ENCODE measurements at places on chromosomes 12 and 14.

DNA sequence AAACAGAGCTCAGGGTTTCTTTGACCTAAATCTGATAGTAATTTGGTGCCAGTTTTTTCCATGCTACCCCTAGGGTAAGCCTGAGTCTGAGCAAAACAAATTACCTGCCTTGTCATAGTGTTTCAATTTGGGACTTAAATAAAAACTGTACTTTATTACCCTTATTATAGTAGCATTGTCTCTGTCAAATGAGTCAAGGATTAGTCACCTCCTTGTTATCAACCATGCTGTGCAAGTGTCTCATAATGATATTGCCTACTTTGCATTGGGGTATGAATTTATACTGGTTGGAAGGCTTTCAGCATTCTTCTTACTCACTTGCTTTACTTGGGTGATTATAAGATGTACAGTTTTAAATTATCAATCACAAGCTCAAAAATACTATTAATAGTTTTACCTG, 380.0 kb downstream of the LRFN5 start:
- DNase-seq: no peak

DNA sequence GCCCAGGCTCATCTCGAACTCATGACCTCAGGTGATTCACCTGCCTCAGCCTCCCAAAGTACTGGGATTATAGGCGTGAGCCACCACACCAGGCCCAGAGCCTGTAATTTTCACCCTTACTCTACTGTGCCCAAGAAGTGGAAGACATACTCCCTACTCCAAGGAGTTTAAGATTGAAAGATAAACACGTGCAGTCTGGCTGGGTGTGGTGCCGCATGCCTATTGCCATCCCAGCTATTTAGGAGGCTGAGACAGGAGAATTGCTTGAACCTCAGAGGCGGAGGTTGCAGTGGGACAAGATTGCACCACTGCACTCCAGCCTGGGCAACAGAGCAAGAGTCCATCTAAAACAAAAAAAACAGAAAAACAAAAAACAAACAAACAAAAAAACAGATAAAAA, 90.0 kb downstream of the NINJ2 start:
- DNase-seq: no peak

DNA sequence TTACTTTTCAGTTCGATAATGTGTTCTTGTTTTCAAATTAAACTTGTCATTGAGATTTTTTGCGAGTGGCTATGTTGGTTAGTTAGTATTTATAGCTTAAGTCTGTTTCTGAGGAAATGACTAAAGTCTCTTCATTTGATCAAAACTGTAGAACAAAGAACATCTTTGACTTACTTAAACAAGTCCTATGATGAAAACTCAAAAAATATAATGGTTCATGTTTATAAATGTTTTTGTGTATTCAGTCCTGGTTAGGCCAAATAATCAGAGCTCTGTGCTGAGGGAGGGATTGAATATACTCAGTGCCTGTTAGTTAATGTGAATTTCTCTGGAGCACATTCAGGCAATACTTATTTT, 51.7 kb downstream of the PPFIBP1 start:
- DNase-seq: no peak

GRCh38 chr12:95908573-95908972, 33.8 kb downstream of the CCDC38 start:
- DNase-seq: no peak

GRCh38 chr12:104680070-104680469, 223.3 kb downstream of the CHST11 start:
- DNase-seq: peak; percentile 90

GRCh38 chr14:59936145-59936544, 16.2 kb downstream of the LRRC9 start:
- DNase-seq: no peak

DNA sequence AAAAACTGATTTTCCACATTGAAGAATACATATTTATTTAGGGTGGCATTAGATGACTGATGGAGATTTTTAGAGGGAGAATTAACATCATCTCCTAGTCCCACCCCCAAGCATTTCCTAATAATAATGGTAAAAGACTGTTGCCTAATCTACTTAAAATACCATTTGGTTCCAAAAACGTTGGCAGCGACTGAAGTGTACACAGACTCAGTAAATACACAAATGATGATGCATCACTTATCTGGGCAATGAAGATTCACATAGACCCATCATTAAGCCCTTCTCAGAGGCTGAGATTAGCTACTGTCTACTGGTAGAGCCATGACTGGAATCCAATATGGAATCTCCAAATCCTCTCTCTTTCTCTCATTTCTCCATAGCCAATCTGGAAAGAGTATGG, 18.2 kb downstream of the RTN1 start:
- no peak for DNase-seq

GRCh38 chr12:42981379-42981778, 391.8 kb upstream of the PRICKLE1 start:
- no peak for DNase-seq

GRCh38 chr12:785706-786105, 33.3 kb downstream of the WNK1 start:
- DNase-seq: no peak
